ENCODE measurements at places on chromosomes 3 and 15. TPM values are rescaled to one million over a fixed set of nuclear protein-coding genes. Genes with fewer than 3 reads are reported as not detected.
A peak's percentile ranks its signal among the peaks of the same experiment; 100 is the strongest.

The LSAMP gene
- 4.8 TPM for total RNA-seq

The CCR2 gene
- not detected for total RNA-seq

GRCh38 chr3:25831578-25831977 lies 41.7 kb downstream of the OXSM start:
- peak; percentile 36 for DNase-seq

DNA sequence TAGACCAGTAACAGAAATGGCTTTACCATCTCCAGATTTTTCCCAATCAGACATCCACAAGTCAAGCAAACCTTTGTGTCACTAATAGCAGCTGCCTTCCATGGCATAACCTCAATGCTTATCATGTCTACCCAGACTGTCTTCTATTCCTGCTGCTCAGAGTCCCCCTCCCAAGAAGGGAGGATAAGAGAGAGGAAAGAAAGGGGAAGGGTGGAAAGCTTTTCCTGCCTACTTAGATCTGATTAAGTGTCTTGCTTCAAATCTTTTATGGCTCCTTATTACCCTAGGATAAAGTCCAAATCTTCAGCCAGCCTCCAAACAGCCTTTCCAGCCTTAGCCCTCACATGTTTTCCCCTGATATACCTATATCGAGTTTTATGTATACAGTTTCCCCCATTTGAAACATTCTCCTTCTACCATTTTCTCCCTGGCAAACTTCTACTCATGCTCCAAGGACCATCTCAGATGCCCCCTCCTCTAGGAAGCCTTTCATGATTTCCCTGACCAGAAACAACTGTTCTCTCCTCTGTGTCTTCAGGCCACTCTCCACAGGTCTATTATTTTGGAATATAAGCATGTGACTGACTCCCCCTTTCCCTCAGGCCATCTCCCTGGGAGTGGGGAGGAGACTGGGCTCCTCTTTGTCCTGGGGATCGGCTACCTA lies 7.9 kb upstream of the SSUH2 start:
- DNase-seq, result no peak

DNA sequence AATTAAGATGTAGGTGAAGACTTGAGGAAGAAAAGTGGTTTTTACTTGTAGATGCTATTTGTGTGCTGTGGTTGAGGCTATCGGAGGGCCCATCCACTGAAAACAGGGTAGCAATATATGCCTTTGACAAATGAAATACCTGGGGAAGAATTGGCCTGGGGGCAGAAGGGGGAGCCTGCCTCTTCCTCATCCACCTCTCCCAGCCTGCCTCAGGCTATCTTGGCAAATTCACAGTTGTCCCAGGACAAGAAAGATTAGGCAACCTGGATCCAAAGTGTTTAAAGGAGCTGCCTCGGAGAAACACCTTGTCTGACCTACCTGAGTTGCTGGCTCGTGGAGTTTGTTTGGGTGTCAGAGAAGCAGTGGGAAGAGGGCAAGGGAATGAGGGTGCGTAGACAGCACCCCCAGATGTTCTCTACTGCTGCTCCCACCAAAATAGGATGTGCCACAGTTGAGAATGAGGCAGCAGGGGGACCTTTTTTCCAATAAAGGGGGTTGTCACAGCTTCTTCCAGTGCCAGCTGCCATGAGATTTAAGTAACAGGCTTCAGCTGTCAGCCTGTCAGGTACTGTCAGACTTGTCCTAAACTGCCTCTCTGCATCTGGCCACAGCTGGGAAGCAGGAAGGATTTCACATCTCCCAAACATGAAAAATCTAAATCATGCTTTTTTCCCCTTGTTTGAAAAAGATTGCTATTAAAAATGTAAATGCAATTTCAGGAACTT lies 9.2 kb downstream of the PLEKHO2 start:
- DNase-seq, result no peak
